ENCODE measurements at places on chromosomes 4 and X.

DNA sequence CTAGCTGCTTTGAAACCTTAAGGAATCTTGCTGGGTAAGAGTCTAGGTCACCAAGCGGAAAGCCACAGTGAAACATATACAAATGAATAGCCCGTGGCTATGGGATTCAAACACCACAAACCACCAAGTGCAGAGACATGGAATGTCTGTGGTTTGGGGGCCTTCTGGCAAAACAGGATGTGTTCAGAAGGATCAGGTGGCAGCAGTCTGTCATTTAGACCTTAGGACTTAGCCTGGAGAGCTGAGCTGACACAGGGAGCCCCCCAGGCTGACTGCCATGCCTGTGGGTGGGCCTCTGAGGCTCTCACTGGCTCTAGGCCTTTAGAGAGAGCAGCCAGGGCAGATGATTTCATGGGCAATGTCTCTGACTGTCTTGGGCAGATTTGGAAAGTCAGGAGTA is 225.6 kb downstream of the FBXW7 start:
- no peak for DNase-seq

- no peak for DNase-seq
Observed at GRCh38 chr4:99586322-99586721, 11.7 kb downstream of the MTTP start.

GRCh38 chrX:154548028-154548316 is 552 bp downstream of the IKBKG start:
- DNase-seq = no peak

GRCh38 chr4:121980643-121981042 is 28.8 kb upstream of the TRPC3 start:
- DNase-seq = no peak

- DNase-seq = no peak
Observed at GRCh38 chr4:86749121-86749520, 100.1 kb downstream of the SLC10A6 start.

Data from body of pancreas (tissue), 4 donors.